CD4-positive, alpha-beta T cell treated with Interferon alpha-2 for 1 hour (primary cell): ENCODE measurements at places on chromosomes 7 and 10.

DNA sequence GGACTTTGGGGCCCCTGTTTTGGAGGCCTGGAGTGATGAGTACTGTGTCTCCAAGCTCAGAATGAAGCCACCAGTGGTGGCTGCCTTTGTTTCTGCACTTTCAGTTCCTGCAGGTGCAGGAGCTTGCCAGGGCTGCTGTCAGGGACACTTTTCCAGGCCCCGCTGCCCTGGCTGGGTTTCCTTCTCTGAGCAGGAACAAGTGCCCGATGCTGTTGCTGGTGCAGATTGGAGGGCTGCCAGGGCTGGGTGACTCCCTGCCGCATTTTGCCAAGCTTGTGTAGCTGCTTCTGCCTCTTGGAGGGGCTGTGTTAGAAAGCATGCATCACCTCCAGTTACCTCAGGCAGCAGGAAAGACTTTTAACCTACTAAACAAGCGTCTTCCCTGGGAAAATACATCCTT lies 211.1 kb downstream of the MGMT start:
- DNase-seq, result no peak

GRCh38 chr10:102413053-102413705 lies 5.4 kb downstream of the PSD start:
- peak; percentile 26 for DNase-seq

DNA sequence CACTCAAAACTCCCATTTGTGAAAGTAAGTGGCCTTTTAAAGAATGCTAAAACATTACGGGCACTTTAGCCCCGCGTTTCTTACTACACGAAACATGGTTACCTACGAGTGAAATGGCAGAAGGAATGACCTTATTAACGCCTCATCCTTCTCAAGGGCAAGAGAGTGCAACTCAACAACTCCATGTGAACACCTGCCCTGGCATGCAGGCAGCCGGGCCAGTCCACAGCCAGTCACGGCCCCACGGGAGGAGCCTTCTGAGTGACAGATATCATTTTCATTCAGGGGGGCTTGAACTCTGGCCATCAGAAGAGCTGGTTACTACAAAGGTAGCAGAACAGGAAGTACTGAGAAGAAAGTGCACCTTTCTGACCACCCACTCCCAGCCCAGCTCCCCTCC lies 236.1 kb downstream of the PTPRN2 start:
- no peak for DNase-seq

DNA sequence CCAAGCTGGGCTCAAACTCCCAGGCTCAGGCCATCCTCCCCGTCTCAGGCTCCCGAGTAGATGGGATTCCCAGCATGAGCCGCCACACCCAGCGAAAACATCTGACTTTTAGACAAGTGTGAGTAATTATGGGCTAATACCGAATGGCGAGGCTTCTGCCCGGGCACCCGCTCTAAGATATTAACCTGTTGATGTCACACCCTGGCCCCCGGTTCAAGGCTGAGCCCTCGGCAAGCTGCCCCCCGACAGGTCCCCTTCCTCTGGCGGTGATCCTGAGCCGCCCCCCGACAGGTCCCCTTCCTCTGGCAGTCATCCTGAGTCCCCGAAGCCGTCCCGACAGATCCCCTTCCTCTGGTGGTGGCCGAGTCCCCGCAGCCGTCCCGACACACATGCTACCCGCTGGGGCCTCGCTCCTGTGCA lies 5.2 kb downstream of the PSMG3 start:
- no peak for DNase-seq
